ENCODE measurements at places on chromosomes 16 and 17.

GRCh38 chr16:26787924-26788323, 278.8 kb upstream of the C16orf82 start:
- peak; percentile 20 for DNase-seq

DNA sequence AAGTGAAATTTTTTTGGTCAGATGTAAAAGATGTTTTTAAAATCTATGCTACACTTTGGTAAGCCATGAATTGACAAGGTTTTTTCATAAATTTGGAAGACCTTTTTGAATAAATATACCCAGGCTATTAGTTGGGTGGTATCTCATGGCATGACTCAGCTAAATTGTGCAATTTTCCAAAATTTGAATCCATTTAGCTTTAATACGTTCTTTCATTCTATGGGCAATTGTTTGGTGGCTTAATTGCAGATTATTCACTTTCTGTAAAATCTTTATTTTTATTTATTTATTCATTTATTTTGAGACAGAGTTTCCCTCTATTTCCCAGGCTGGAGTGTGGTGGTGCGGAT, 82.8 kb upstream of the TNRC6A start:
- DNase-seq = no peak

DNA sequence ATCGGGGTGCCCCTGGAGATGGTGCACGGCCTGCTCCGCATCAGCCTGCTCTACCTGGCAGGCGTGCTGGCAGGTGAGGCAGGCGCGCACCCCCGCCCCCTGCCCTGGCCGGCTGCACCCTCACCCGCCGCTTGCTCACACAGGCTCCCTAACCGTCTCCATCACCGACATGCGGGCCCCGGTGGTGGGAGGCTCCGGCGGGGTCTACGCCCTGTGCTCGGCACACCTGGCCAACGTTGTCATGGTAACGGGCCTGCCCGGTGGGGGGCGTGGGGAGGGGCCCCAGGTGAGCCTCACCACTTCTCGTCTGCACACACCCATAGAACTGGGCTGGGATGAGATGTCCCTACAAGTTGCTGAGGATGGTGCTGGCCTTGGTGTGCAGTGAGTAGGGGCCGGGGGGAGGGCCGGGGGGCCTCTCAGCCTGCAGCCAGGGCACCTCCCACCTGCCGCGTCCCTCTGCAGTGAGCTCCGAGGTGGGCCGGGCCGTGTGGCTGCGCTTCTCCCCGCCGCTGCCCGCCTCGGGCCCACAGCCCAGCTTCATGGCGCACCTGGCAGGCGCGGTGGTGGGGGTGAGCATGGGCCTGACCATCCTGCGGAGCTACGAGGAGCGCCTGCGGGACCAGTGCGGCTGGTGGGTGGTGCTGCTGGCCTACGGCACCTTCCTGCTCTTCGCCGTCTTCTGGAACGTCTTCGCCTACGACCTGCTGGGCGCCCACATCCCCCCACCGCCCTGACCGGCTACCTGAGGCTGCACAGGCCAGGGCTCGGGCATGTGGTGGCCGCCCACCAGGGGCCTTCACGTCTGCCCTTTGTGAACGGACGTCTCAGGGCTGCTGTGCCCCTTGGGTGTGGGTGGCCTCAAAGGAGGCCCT, 2.1 kb downstream of the RHBDL1 start:
- no peak for DNase-seq

GRCh38 chr16:67726106-67727034, 7.3 kb upstream of the GFOD2 start:
- DNase-seq = peak; percentile 3

DNA sequence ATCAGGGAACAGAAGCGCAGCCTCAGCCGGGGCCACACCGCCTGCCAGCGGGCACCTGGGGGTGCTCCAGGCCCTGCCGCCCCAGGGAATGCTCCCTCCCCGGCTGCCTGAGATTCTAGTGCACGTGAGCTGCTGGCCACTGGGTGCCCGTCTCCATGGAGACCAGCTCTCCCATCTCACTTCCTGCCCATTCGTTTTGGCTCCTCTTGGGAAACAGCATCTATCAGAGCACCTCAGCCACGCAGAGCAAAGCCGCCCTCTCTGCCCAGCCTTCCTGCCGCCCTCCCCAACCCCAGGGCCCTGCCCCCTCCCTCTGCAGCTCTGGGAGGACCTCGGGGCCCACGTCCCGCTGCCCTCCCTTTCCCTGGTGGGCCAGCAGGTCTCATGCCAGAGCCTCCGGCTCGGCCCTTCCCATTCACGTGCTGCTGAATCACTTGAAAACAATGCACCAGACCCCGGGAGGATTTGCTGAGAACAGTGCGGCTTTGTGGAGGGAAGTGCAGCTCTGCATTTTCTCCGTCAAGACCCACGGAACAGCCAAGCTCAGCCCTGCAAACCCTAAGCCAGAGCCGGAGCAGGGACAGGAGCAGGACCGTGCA, 19.4 kb downstream of the CEP295NL start:
- peak; percentile 90 for DNase-seq

DNA sequence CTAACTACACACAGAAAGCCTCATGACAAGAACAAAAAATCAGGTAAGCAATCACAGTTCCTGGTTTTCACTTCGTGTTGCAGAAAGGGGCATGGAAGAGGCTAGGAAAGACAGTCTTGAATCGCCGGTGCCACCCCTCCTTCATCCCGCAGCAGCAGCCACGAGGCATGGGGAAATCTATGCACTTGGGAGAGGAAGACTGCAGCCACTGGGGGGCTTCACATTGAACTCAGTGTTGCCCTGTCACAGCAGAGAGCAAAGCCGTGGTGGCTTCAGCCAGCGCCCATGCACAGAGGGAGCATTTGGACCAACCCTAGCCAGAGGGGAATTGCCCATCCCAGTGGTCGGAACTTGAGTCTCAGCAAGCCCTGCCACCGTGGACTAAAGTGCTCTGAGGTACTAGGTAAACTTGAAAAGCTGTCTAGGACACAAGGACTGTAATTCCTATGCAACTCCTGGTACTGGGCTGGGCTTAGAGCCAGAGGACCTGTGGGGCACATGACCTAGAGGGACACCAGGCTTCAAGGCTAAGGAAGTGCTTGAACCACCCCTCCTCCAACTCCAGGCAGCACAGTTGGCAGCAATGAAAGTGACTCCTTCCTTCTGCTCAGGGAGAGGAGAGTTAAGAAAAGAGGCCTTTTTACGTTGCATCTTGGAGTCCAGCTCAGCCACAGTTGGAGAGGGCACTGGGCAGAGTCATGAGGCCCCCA, 35.2 kb upstream of the ATP2C2 start:
- DNase-seq = no peak

- DNase-seq = no peak
Measured at GRCh38 chr17:10370016-10370608, 2.7 kb downstream of the MYH13 start.

- peak; percentile 71 for DNase-seq
Measured at GRCh38 chr17:2025220-2025621, at the start of gene RTN4RL1. TSS of gene RTN4RL1 (minus strand) at chr17:2025334. CDS start at chr17:2024865, 469 bp downstream.

DNA sequence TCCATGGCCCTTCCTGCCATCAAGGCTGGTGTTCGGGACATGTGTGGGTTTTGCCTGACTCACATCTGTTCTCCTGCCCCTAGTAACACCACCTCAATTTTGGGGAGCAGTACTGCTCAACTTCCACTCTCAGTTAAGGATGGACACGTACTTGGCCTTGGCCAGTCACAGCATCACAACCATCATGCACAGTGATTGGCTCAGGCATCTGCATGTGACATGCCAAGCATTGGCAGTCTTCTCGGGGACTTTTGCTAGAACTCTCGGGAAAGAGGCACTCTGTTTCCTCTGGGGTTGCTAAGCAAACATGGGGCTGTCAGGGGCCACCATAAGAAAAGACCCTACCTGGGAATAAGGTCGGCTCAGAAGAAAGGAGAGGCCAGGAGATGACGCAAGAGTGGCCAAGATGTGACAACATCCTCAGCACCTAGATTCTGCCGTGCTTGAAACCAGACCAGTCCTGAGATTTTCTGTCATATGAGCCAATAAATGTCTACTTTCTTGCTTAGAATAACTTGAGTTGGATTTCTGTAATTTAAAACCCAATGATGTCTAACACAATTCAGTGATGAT, 11.9 kb upstream of the KDM8 start:
- no peak for DNase-seq

DNA sequence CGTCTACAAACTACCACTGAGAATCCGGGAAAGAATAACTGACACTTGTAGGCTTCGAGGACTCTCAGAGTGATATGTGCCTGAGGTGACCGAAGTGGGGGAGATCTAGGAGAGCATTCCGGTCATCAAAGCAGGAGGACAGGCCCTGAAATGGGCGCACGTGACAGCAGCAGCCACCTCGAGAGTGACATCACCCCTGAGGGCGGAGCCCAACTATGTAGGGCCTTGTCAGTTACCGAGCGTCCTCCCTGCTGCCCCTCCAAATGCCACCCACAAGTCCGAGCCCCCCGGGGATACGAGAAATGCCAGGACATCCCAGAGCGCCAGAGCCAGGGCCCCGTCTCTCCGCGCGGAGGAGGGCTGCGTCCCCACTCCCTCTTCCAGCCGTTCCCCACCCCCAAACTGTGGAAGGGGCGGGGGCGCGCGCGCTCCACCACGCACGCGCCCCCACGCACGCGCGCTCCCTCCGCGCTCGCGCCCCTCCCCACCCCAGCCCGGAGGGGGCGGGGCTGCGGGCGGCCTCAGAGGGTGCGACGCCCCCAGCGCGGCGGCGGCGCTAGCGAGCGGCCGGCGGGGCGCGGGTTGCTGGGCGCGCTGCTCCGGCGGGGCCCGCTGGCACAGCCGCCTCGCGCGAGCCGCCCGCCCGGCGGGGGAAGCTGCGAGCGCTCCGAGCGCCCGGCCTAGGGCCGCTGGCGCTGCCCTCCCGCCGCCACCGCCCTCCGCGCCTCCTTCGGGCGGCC, at the start of gene TANC2:
TSS of gene TANC2 (plus strand) at position 550 of the 740 bp plus-strand sequence. CDS start 43,325 bp downstream, outside the sequence.
- DNase-seq = peak; percentile 92

GRCh38 chr17:51240275-51240674, 19.6 kb downstream of the MBTD1 start:
- no peak for DNase-seq

GRCh38 chr17:15213381-15214087, 51.6 kb downstream of the PMP22 start:
- peak; percentile 35 for DNase-seq

- DNase-seq = peak; percentile 78
Measured at GRCh38 chr17:80195671-80196529, 24.2 kb downstream of the SGSH start.

- DNase-seq = no peak
Measured at GRCh38 chr17:50349243-50349600, 3.3 kb downstream of the XYLT2 start.

GRCh38 chr17:34169496-34169895, 85.6 kb upstream of the CCL2 start:
- no peak for DNase-seq

DNA sequence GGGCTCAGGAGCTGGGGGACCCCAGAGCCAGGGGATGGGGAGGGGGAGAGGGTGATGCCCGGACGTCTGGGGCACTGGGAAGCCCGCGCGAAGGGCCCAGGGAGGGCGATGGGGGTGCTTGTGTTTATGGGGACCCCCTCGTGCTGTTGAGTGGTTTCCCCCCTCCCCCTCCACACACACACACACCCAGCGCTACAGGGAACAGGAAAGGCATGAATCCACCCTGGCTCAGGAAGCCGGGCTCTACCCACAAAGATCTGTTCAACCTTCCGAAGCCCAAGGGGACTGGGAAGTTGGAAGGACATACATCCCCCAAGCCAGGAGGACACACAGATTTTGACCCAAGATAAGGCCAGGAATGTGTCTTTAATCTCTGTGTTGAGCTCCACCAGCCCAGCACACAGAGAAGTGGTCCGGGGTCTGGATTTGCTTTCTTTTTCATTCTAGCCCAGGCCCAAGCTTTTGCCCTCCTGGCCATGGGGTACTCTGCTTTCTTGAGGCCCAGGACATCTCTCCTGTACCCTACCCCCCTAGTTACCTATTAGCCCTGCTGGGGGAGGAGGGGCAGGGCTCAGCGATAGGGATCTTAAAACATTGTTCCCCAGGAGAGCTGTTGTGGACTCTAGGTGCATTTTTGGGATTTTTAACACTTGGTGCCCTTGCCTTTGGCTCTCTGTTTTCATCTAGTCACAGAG, 1.2 kb downstream of the UBALD2 start:
- no peak for DNase-seq

- no peak for DNase-seq
Measured at GRCh38 chr17:2610195-2611175, 17.0 kb downstream of the PAFAH1B1 start.

GRCh38 chr16:87554754-87555427, 47.4 kb upstream of the JPH3 start:
- no peak for DNase-seq

- DNase-seq = no peak
Measured at GRCh38 chr16:10827691-10828341, 9.2 kb upstream of the TVP23A start.

DNA sequence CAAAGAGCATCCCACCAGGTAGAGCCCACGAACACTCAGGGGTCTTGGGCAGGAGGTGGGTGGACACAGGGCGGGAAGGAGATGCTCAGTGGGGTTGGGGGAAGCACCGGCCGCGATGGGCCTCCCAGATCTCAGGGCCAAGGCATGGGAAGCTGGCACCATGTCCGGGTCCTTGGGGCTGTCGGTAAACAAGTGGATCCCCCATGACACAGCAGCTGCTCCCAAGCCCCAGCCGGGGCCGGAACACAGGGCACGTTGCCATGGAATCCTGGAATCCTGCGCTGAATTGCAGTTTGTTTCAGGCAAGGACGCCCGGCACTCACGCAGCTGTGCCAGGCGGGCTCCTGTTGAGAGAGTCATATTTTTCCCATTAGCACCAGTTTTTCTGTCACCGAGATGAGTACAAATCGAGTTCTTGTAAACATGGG, 23.0 kb upstream of the CHMP6 start:
- DNase-seq = no peak

DNA sequence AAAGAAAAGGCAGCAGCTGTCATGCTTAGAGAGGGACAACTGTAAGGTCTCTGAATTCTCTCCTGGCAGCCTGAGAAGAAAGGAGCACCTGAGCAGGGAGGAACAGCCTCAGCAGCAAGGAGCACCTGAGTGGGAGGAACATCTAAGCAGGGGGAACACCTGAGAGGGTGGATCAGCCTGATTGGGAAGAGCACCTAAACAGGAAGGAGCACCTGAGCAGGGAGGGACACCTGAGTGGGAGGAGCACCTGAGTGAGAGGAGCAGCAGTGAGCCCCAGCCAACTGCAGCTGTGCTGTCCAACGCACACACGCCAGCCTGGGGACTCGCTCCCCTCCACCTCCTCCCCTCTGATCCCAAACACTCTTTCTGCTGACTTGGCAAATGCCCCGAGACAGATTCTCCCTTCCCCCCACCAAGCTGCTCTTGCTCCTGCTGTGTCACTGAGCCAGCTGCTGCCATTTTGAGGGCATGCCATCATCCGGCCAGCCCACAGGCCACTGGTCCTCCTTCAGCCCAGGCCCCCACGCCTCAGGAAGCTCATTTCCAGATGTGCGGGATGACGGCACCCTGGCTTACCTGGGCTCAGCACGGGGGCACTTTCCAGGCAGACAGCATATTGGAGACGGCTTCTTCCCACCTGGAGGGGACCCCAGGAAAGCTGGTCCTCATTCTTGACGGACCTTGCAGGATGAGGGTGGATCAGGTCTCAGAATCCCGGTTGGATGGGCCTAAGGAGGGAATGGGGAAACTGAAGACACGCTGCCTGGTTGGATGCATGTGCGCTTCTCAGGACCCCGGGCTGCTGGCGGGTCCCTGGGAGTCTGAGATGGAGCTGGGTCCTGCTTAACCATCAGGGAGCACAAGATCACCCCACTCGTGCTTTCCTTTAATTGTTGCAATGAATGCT, 57.7 kb upstream of the RBFOX3 start:
- no peak for DNase-seq

All from iPS-NIHi11 (cell line).